ENCODE measurements at places on chromosomes 3 and 15.

GRCh38 chr15:33311312-33311971 lies 675 bp downstream of the RYR3 start:
- DNase-seq: no peak

- DNase-seq: no peak
These were observed 487 bp downstream of the ITIH4 start for GRCh38 chr3:52829906-52830463.

GRCh38 chr3:172913911-172914655 lies 163.6 kb downstream of the ECT2 start:
- DNase-seq: no peak

GRCh38 chr3:26132942-26133341 lies 343.1 kb downstream of the OXSM start:
- DNase-seq: no peak

GRCh38 chr15:96629511-96629910 lies 299.0 kb downstream of the NR2F2 start:
- DNase-seq: no peak

DNA sequence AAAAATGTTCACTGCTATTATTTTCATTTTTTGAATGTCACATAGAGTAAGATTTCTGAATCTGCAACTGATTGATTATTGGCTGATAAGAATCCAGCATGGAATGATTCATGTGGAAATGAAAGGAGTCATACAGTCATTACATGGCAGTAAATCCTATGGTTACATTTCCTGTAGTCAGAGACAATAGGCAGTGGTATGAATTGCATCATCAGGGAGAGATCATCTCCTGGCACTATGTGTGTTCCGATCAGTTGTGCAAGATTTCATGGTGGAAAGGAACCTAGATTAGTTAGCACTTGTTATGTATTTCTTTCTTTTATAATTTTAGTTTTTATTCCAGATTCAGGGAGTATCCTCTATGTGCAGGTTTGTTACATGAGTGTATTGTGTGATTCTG lies 38.8 kb downstream of the SLC12A1 start:
- no peak for DNase-seq

DNA sequence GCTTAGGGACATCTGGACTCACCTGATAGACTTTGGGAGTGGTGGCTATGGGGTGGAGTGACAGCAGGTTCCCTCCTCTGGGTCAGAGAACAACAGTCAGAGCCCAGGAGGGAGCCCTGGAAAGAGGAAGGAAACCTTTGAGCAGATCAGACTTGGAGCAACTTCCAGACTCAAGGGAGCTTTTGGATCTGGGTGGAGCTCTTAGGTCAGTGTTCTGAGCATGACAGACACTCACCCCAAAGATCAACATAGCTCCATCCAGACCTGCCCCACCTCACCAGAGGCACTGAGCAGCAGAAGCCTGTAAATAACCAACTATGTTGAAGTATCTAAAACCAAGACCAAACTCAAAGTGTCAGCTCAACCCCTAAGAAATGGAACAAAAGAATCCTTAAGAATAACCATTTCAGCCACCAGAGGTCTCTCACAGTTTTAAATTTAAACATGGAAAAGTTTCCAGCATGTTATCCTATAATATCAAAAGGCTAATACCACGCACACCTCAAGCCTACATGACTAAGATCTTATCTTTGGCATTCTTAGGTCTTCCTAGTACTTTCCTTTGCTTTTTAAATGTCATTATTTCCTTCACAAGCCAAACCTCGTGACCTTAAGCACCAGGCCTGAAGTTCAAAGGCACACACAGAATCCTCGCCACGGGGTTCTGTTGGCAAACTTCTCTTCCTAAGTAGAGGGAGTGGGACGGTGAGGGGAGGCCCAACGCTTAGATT lies 56.4 kb downstream of the UMPS start:
- peak; percentile 68 for DNase-seq

- no peak for DNase-seq
These were observed 12.2 kb upstream of the NMD3 start for GRCh38 chr3:161208931-161209330.

DNA sequence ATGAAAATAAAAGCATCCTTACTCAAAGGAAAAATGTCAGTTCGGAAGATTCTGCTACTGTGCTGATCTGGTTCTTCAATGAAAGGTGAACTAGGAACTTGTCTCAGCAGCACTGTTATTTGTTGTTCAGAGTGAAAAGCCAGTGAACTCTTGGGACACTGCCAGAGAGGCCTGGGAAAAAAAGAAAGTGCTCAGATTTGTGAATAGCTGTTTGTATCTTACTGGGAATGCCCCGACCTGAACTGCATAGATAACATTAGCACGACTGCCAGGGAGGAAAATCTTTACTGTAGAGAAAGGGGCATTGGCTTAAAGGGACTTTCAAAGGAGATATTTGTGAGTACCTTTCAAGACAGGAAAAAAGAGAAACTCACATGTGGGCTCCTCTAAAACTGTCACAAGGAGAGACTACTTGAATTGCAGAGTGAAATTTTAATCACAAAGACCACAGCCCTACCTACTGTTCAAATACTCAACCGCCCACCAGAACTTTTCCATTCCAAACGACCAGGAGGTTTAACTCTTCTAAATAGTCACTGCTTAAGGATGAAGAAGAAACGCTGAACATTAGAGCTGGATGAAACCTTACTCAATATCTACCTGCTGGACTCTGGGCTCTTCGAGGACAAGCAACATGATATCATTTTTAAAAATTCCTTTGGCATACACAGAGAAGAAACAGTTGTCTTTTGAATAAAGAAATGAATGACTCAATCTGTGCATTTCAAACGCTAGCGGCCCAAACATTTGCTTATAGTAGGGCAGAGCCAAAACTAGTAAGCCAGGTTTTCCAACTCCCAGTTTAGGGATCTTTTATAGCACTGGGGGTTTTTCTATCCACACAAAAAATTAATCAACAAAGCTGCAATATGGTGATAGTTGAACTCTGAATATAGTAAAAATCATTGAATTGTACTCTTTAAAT lies 13.4 kb downstream of the TAMM41 start:
- DNase-seq: no peak

GRCh38 chr3:28853830-28854229 lies 427.0 kb upstream of the RBMS3 start:
- DNase-seq: peak; percentile 1

DNA sequence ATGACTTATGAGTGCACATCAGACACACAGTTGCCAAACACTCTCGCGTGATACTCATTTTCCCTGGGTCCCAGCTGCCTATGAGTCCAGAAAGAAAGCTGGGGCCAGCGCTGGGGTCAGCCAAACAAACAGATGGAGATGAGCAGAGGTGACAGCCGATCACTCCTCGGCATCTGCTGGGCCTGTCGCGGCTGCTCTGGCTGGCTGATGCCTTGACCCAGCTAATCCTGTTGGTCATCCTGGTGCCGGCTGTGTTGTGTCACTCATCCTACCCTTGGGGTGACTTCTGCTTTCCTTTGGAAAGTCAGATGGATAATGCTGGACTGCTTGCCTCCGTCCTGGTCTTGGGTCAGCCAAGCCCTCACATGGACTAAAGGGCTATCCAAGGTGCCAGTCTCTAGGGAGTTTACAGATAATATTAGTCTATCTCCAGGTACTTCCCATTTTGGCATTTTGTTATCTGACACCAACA lies 105.3 kb upstream of the PDZRN3 start:
- no peak for DNase-seq

All from SW480 (cell line).